ENCODE measurements at places on chromosomes 5 and 9. TPM values are rescaled to one million over a fixed set of nuclear protein-coding genes. Genes with fewer than 3 reads are reported as not detected.

Gene ZNF608
- total RNA-seq = not detected

- H3K27me3 ChIP-seq = no peaks in the 10 kb centered on the region
- H3K27ac ChIP-seq = no peak overlapping the region
- H3K4me1 ChIP-seq = no peaks in the 10 kb centered on the region
- no peak for DNase-seq
- no peak overlapping the region for H3K4me3 ChIP-seq
Observed at GRCh38 chr5:172207511-172207910, 13.5 kb downstream of the EFCAB9 start.

DNA sequence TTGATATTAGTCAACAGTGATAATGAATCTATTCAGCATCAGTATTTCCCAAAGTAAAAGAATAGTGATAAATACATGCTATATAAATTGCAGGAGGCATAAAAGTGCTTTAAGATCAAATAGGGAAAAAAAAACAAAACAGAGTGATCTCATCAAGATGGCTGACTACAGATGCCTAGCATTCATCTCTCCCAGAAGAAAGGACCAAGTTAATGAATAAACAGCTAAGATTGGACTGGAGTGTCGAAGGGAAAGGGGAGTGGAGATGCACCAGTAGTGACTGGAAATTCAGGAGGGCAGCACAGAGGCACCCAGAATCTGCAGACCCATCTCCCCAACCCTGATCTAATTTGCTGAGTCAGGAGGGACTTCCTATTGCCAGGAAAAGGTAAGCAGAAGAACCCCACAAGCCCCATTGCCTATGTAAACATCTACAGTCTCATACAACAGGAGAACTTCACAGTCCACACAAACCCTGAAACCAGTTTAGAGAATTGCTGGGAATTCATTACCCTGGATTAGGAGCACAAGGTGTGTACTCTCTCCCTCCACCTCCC is 699.4 kb downstream of the PTPRD start:
- no peak overlapping the region for H3K27ac ChIP-seq
- no peak for DNase-seq
- no peaks in the 10 kb centered on the region for H3K4me1 ChIP-seq
- H3K36me3 ChIP-seq = no peaks in the 10 kb centered on the region

- DNase-seq = no peak
- H3K36me3 ChIP-seq = no peaks in the 10 kb centered on the region
- H3K4me3 ChIP-seq = no peak overlapping the region
Observed at GRCh38 chr5:113122053-113122452, 145.5 kb downstream of the DCP2 start.

DNA sequence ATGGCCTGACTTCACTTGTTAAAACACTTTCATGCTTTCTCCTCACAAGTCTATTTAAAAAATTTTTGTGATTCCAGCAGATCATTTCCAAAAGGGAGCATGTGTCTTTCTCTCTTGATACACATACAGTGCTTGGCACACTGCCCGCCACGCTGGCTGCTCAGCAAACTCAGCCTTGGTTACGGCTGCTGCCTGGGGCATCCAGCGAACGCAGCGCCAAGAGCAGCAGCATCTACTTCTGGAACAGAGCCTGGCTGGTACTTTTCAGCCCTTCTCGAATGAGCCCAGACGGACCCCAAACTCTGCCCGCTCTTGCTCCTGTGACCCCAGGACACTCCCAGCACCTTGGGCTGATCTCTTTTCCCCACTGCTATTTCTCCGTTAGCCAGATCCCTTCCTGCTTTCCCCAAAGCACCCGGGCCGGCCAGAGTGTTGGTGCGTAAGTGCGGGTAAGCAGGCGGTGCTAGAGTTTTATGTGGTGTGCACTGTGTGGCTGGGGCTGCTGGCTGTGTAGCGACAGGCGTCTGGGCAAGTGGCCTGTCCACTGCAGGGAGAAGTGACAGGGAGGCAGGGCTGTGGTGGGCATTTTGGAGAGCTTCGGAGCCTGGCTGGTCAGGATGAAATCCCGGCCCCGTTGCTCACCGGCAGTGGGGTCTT is 73.2 kb downstream of the SH3PXD2B start:
- no peak overlapping the region for H3K4me3 ChIP-seq
- H3K27me3 ChIP-seq = no peaks in the 10 kb centered on the region
- DNase-seq = no peak
- no peak overlapping the region for H3K27ac ChIP-seq
